ENCODE measurements at places on chromosomes 3 and 15.

GRCh38 chr3:105304487-105304886 lies 62.2 kb upstream of the ALCAM start:
- DNase-seq, result no peak

DNA sequence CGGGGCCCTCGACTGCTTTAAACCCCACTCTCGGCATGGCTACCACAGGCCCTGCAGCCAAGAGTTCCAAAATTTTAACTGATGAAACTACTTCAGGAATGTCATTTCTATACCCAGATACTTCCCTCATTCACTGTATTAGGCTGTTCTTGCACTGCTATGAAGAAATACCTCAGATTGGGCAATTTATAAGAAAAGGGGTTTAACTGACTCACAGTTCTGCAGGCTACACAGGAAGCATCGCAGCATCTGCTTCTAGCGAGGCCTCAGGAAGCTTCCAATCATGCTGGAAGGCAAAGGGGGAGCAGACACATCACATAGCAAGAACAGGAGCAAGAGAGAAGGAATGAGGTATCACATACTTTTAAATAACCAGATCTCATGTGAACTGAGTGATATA lies 21.6 kb upstream of the ALCAM start:
- DNase-seq, result no peak

DNA sequence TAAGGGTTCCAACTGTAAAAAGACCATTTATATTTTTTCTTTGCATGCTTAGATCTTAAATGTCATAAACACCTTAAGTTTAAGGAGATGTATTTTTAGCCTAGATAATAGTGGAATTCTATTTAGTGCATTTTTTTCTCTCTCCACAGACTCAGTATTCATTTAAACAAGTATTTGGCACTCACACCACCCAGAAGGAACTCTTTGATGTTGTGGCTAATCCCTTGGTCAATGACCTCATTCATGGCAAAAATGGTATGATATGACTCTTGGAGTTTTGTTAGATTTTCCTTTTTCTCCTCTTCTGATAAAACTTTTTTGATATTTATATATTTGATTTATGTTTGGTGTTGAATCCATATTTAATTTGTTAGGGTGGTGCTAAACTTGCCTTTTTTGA lies 7.3 kb downstream of the KIF23 start:
- no peak for DNase-seq

DNA sequence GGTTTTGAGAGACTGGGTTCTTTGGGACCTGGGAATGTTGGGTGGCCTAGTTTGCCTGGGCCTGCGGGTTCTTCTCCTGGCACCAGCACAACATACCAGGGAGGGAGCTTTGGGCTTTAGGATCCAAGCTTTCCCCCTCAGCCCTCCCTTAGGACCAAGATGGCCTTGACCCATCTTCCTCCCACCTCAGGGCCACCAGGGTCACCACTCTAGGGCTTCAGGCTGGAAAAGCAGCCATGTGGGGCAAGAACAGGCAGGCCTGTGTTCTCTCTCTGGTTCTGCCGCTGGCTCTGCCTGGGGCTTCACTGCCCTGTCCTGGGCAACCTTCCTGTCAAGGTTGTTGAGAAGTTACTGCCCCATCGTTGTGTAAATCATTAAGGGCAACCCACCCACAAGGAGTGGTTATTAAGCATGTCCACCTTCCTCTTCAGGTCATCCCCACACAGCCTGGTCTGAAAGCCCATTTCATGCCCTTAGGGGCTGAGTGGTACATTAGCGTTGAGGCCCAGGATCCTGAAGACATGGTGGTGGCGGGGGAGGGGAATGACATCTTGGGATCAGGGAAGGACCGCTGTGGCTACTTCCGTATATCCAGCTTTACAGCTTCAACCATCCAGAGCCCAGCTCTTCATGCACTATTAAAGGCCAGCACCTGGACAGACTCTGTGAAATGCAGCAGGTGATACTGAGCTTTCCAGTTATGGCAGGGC lies 652 bp downstream of the DUOX1 start:
- DNase-seq, result no peak

DNA sequence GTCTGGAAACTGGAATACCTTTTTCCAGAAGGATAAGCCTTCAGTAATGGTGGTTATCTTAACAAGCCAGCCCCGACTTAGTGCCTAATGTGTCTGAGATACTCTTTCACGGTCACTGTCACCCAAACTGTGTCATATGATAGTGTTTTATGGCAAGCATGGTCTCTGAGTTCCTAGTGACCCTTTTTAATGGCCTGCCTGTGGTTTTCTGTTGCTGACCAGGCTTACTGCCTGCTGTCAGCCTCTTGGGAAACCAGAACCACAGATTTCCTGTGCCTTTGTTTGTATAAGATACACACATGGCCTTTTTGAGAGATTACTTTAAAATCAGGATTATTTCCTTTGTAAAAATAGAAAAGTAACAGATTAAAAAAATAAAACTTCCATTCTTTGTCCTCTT lies 22.4 kb downstream of the HPS3 start:
- no peak for DNase-seq

DNA sequence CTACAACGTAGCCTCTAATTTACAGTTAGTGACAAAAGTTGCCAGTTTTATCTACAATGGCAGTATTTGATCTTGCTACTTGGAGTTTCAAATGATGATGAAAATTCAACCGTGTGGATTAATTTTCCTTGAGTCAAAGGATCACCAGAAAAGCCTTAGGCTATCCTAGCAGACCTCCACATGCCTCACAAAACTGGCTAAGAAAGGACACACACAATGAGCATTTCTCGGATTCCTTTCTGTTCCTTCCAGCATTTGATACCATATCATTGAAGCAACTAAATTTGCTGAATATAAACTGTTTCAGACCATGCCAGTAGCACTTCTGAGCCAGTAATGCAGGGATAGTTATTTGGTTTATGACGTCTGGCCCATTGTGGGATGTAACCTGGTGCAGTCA lies 587.4 kb upstream of the MDFIC2 start:
- DNase-seq, result no peak

- DNase-seq, result no peak
These were observed 91.6 kb downstream of the PLD1 start for GRCh38 chr3:171718493-171719185.

GRCh38 chr3:90069748-90070147 lies 962.3 kb downstream of the EPHA3 start:
- no peak for DNase-seq

- DNase-seq, result no peak
These were observed 30.2 kb upstream of the TLE3 start for GRCh38 chr15:70127770-70128413.

DNA sequence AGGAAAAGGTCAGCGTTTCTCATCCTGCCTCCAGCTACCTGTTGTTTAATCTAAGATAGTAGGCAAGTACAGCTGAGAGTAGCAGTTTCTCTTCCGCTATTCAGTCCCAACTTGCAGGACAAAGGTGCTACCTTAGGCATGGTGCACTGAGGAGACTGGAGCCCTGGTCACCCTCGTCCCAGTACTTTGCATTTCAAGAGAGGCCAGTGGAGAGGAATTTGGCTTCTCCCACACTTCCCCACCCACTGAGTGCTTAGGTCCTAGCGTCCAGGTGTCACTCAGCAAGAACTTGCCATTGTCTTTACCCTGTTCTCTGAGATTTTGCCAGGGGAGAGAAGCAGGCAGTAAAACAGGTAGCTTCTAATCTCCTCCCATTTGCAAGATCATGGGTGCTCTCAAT lies 12.5 kb upstream of the RPN1 start:
- no peak for DNase-seq

DNA sequence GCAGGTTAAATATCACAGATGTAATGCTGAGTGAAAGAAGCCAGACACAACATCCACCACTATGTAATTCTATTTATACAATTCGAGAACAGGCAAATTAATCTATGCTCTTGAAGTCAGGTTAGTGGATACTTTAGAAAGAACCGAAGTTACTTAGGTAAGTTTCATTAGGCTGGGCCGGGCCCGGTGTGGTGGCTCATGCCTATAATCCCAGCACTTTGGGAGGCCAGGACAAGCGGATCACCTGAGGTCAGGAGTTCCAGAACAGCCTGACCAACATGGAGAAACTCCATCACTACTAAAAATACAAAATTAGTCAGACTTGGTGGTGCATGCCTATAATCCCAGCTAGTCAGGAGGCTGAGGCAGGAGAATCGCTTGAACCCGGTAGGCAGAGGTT lies 1105.7 kb downstream of the NSUN3 start:
- no peak for DNase-seq

GRCh38 chr3:66817951-66818557 lies 180.1 kb upstream of the KBTBD8 start:
- DNase-seq, result no peak

DNA sequence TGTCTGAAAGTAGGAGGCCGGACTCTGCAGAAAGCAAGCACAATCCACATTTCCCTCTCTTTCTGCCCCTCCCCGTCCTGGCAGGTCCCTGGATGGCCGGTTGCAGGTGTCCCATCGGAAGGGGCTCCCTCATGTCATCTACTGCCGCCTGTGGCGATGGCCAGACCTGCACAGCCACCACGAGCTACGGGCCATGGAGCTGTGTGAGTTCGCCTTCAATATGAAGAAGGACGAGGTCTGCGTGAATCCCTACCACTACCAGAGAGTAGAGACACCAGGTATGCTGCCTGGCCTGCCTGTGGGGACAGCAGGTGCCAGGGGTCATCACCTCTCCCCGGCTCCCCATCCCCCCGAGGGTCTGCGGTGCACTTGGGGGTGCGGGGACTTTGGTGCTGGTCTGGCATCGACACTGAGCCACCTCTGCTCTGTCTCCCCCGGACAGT lies 89.6 kb downstream of the AAGAB start:
- no peak for DNase-seq

DNA sequence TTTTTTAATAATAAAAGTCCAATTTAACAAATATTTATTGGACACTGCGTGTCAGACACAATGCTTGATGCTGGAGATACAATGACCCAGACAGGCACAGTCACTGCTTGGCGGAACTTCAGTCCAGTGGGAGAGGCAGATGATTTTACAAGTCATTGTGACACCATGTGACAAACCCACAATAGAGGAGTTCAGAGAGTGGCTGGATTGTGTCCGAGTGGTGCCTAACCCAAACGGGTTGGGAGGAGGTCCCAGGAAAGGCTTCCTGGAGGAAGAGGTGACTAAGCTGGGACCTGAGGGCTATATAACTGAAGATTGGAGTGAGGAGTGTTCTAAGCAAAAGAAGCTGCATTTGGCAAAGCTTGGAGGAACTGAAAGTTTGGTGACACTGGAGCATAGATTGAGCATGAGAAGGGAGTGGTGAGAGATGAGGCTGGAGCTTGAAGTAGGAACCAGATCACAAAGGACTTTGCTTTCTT lies 41.4 kb downstream of the CRTC3 start:
- no peak for DNase-seq

- DNase-seq, result no peak
These were observed 811 bp downstream of the SKIL start for GRCh38 chr3:170358042-170359010.

GRCh38 chr3:174218016-174218415 lies 641.1 kb upstream of the NAALADL2 start:
- DNase-seq, result peak; percentile 4

GRCh38 chr15:79290642-79291275 lies 8.2 kb downstream of the ANKRD34C start:
- no peak for DNase-seq

DNA sequence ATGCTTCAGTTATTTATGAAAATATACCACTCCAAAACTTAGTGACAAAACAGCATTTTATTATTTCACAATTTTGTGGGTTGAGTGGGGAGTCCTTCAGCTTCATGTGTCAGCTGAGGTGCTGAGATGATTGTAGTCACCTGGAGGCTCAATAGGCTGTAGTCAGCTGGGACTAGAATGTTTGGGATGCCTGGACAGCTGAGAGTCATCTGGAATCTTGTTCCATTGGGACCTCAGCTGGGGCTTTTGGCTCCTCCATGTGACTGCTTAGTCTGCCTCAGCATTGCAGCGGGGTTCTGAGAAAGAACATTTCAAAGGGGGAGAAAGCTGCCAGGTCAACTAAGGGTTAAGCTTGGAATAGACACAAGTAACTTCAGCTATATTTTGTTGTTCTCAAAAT lies 13.4 kb downstream of the STT3B start:
- DNase-seq, result no peak

DNA sequence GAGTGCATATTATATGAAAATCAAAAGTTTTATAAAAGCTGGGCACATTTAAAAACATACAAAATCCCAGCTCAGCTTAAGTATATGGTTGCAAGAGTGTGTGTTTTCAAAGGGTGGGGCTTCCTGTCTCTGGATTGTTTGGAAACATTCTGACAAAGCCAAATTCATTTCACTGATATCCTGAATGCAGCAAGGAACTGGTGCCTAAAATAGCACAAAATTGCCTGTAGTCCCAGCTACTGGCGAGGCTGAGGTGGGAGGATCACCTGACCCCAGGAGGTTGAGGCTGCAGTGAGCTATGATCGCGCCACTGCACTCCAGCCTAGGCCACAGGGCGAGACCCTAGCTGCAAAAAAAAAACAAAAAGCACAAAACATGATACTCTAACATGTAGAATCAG lies 13.0 kb upstream of the TJP1 start:
- no peak for DNase-seq

DNA sequence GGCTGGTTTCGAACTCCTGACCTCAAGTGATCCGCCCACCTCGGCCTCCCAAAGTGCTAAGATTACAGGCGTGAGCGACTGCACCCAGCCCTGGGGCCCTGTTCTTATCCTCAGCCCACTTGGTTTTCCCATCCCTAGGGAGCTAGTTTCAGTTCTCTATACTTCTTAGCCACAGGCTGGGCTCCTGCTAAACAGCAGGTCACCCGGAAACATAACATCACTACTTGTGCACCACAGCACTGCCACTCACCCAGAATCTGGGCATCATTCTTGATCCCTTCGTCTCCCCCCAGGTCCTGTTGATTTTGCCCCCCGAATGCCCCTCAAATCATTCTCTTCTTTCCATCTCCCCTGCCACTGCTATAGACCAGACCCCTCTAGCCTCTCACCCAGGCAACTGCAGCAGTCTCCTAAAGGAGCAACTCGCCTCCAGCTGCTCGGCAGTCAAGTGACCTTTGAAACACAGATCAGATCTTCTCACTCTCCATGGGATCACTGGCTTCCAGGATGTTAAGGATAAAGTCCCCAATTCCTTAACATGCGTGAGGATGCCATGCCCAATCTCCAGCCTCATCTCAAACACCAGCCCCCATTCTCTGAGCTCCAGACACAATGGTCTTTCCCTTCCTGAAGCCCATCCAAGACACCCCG lies 5.6 kb upstream of the AP3S2 start:
- no peak for DNase-seq

- DNase-seq, result no peak
These were observed 3.0 kb downstream of the MEF2A start for GRCh38 chr15:99568625-99569352.

GRCh38 chr15:101391431-101391830 lies 96.4 kb upstream of the SNRPA1 start:
- no peak for DNase-seq

DNA sequence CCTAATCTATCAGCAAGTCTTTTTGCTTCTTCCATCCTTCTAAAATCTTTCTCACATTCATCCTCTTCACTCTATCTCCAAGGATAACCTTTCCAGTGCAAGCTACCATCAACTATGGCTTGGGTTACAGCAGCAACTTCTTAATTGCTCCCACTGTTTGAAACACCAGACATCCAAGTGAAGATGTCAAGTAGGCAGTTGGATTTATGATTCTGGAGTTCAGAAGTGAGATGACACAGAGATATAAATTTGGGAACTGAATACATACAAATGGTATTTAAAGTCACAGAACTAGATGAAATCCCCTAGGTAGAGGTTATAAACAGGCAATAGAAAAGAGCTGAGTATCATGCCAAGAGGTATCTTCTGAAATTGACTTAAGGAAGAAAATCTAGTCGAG lies 3.7 kb downstream of the UBR1 start:
- no peak for DNase-seq

- DNase-seq, result no peak
These were observed 189.3 kb upstream of the SGO1 start for GRCh38 chr3:20375302-20375701.
